ENCODE measurements at places on chromosomes 13 and 19.
A peak's percentile ranks its signal among the peaks of the same experiment; 100 is the strongest.

DNA sequence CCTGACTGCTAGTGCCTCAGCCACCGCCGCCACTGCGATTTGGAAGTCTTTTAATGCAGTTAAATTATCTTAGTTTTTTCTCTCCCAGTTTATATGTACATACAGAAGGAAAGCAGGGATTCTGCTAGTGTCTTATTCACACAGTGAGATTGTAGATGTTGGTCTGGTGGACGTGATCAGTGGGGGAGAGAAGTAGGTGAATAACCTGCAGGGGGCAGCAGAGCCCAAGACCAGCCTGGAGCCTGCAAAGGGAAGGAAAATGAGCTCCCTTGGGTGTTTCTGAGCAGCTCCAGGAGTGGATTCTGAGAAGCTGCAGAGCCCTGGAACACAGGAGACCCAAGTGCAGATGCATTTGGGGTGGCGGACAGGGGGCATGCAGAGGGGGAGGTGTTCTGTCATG lies 26.3 kb downstream of the ZNF844 start:
- no peaks in the 10 kb centered on the region for H3K36me3 ChIP-seq
- H3K27ac ChIP-seq: no peak overlapping the region
- no peak overlapping the region for H3K4me3 ChIP-seq
- peak; percentile 10 for DNase-seq
- H3K4me1 ChIP-seq: no peaks in the 10 kb centered on the region

GRCh38 chr13:92640936-92641335 lies 585.7 kb upstream of the GPC6 start:
- H3K27me3 ChIP-seq: no peaks in the 10 kb centered on the region
- H3K4me1 ChIP-seq: no peaks in the 10 kb centered on the region
- H3K36me3 ChIP-seq: no peaks in the 10 kb centered on the region
- DNase-seq: no peak
- no peak overlapping the region for H3K4me3 ChIP-seq

DNA sequence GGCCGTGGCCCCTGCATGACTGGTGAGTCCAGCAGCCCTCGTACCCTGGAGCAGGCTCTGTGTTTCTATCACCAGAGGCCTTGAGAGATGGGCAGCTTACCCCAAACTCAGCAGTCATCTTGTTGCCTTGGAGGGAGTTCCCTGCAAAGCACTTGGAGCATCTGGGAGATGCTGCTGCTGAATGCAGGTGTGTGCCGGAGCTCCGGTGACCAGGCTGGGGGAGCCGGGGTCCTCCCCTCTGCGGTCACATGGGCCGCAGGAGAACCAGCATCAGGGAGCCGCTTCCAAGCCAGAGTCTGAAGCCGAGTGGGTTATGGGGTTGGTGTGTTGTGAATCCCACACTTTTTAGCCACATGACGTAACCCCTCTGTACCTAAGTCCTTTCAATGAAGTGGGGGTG lies 82.8 kb downstream of the TEX29 start:
- no peak for DNase-seq
- no peak overlapping the region for H3K4me3 ChIP-seq
- H3K36me3 ChIP-seq: no peaks in the 10 kb centered on the region
- H3K27me3 ChIP-seq: no peaks in the 10 kb centered on the region
- H3K27ac ChIP-seq: no peak overlapping the region

DNA sequence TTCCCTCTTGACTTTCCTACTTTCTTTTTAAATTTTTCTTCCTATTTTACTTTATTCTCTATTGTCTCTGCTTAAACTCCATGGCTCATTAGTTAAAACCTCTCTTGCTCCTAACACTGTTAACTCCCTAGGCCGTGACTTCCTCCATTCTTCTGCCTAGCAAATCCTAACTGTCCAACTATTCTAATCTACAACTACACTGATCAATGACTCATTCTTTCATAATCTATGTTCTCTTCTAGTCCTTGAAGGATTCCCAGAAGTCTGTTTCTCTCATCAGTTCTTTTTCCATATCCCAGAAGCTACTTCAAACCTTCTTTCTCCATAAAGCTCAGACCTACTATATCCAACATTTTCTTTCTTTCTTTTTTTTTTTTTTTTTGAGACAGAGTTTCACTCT lies 66.9 kb downstream of the MICU2 start:
- no peak for DNase-seq
- H3K27ac ChIP-seq: no peak overlapping the region
- H3K4me3 ChIP-seq: no peak overlapping the region
- H3K36me3 ChIP-seq: no peaks in the 10 kb centered on the region

DNA sequence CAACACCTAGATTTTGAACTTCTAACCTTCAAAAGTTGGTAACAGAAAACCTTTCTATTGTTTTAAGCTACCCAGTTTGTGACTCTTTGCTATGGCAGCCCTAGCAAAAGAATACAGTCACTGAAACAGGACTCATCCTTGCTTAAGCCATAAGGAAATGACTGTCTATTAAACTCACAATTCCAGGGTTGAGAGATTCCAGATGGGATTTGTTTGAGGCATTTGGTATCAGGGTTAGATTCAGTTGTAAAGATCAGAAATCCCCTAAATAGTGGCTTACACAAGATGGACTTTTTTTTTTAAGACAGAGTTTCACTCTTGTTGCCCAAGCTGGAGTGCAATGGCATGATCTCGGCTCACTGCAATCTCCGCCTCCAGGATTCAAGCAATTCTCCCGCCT lies 41.1 kb upstream of the RGCC start:
- no peak overlapping the region for H3K27ac ChIP-seq
- DNase-seq: no peak
- H3K4me3 ChIP-seq: no peak overlapping the region
- H3K27me3 ChIP-seq: no peaks in the 10 kb centered on the region
- H3K36me3 ChIP-seq: no peaks in the 10 kb centered on the region

DNA sequence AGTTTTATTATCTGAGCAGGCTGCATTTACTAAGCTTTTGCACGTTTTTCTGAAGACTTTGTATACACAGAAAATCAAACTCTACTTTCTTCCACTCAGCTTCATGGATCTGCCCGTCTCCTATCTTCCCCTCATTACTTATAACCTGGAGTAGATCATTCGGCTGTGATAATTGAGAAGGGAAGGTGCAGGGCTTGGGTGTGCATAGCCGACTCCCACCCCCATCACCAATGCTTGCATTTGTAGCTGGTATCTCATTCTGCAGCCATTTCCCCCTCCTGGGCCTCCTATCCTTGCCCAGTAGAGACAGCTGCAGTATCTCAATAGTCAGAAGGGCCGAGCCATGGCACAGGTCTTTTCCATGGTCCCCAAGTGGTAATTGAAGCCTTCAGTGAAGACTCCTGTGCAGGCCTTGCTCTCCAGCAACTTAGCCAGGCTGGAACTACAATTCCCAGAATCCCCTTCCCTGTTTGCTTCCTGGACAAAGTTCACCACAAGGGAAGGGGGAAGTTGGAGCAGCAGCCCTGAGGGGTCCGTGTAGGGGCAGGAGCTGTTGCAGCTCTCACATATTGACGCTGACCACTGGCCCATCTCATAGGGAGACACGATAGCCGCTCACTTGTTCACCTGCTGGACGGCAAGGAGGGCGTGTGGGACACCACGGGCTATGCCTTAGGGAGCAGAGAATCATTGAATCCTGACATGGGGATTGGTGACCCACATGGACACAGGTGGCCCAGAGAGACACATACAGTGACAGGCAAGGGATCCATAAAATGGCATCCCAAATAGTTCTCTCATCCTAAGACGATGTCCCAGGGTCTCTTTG lies 2.1 kb upstream of the SIGLEC8 start:
- no peak overlapping the region for H3K4me3 ChIP-seq
- peaks cover 3% of the 10 kb centered on the region for H3K27me3 ChIP-seq
- no peaks in the 10 kb centered on the region for H3K4me1 ChIP-seq
- no peak for DNase-seq
- no peak overlapping the region for H3K27ac ChIP-seq

GRCh38 chr19:31073485-31074198 lies 275.6 kb downstream of the TSHZ3 start:
- no peak overlapping the region for H3K27ac ChIP-seq
- no peak overlapping the region for H3K4me3 ChIP-seq
- no peak for DNase-seq
- no peaks in the 10 kb centered on the region for H3K36me3 ChIP-seq
- H3K27me3 ChIP-seq: no peaks in the 10 kb centered on the region

- H3K36me3 ChIP-seq: no peaks in the 10 kb centered on the region
- H3K27me3 ChIP-seq: no peaks in the 10 kb centered on the region
- no peaks in the 10 kb centered on the region for H3K4me1 ChIP-seq
- no peak overlapping the region for H3K4me3 ChIP-seq
- no peak overlapping the region for H3K27ac ChIP-seq
Measured at GRCh38 chr13:26719356-26719945, 41.1 kb downstream of the GPR12 start.

- H3K27me3 ChIP-seq: no peaks in the 10 kb centered on the region
- no peak overlapping the region for H3K4me3 ChIP-seq
- H3K27ac ChIP-seq: no peak overlapping the region
- H3K36me3 ChIP-seq: peaks cover 7% of the 10 kb centered on the region
Measured at GRCh38 chr13:95185311-95185710, 115.9 kb downstream of the ABCC4 start.

GRCh38 chr19:48835734-48836088 lies 580 bp downstream of the HSD17B14 start:
- peak overlapping the region; percentile 82 for H3K4me3 ChIP-seq
- DNase-seq: peak; percentile 78

DNA sequence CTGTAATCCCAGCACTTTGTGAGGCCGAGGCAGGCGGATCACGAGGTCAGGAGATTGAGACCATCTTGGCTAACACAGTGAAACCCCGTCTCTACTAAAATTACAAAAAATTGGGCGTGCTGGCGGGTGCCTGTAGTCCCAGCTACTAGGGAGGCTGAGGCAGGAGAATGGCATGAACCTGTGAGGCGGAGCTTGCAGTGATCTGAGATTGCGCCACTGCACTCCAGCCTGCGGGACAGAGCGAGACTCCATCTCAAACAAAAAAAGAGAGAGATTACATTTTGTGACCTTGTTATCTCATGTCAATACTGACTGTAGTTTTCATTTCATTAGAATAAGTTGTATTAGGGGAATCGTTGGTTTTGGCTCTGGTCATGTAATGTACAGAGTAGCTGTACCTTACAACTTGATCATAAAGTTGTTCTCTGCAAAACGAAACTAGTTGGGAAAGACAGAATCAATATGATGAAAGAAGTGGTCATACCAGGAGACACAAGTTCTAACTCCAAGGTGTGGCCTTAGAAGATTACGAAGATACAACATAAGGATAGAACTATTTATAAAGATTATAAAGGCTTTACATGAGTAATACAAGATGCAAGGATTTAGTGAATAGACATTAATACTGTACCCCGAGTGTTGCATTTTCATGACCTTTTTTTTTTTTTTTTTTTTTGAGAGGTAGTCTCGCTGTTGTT lies 15.3 kb downstream of the TMEM38A start:
- no peaks in the 10 kb centered on the region for H3K4me1 ChIP-seq
- no peaks in the 10 kb centered on the region for H3K36me3 ChIP-seq
- H3K27me3 ChIP-seq: no peaks in the 10 kb centered on the region
- DNase-seq: no peak
- no peak overlapping the region for H3K27ac ChIP-seq

All from Panc1 (cell line).